ENCODE measurements at places on chromosomes 11 and 22. TPM values are rescaled to one million over a fixed set of nuclear protein-coding genes. Genes with fewer than 3 reads are reported as not detected.
A peak's percentile ranks its signal among the peaks of the same experiment; 100 is the strongest.

DNA sequence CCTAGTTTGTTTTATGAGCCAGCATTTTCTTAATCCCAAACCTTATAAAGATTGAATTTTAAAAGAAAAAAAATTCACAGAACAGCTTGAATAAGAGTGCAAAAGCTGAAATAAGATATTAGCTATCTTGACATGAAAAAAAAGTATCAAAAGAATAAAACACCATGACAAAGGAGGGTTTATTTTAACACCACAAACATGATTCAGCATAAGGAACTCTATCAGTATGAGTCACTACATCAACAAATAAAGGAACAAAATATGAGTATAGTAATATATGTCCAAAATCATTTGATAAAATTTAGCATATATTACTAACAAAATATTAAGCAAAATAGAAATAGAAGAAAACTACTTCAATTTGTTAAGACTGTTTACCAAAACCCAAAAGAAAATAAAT, 9.6 kb upstream of the LMO1 start:
- no peak for DNase-seq

- DNase-seq, result no peak
Observed at GRCh38 chr22:19607192-19608002, 83.2 kb upstream of the CLDN5 start.

DNA sequence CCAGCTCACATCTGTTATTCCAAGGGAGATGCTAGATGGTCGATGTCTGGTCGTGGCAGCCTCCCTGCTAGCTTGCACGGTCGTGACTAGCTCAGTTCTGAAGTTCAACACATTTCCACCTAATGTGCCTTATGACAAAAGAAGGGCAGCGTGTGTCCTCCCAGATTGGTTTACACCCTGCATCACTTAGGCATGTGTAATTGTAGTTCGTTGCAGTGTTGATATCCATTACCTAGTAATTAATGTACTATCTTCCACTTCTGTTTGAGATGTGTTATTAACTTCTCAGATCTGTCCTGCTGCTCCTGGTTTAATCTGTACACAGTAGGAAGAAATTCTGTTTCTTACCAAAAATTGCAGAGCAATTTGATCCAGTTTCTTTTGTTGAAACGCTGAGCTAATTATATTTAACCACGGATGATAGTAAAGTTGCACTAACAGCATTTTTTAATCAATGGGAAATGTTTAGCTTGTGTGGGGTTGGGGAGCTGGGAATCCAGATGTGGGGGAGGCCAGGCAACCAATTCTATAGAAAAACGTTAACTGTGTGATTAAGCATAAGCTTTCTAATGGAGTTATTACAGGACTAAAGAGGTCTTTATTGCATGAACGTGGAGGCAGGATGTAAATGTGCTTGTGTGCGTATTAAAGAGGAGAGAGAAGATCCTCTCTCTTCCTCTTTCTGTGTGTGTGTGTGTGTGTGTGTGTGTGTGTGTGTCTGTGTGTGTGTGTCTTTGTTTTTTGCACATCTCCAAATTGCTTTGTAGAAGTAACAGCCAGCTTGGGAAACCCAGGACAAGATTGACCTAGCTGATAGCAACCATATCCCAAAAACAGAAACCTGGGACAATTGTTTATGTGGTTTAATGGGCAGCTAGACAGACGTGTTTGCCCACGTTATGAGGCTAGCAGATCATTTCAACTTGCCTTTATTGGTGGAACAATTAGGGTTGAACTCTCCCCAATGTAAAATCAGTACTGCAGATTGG, 145.7 kb upstream of the TTC12 start:
- DNase-seq, result no peak

DNA sequence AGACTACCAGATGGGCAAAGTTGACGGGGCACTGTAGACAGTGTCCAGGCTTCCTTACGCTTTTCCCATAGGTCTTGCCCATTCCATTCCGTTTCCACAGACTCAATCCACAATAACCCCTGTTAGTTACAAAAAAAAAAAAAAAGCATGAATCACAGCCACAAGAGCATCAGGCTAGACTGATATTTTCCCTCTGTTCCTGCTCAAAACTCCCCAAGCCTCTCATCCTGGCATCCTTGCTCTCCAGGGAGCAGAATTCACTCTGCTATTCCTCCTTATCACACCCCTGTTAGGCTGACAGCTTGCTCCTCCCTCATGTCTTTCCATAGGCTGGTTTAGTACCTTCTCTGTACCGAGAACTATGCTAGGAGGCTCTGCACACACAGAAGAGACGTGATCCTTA, 42.2 kb downstream of the TMEM123 start:
- no peak for DNase-seq

DNA sequence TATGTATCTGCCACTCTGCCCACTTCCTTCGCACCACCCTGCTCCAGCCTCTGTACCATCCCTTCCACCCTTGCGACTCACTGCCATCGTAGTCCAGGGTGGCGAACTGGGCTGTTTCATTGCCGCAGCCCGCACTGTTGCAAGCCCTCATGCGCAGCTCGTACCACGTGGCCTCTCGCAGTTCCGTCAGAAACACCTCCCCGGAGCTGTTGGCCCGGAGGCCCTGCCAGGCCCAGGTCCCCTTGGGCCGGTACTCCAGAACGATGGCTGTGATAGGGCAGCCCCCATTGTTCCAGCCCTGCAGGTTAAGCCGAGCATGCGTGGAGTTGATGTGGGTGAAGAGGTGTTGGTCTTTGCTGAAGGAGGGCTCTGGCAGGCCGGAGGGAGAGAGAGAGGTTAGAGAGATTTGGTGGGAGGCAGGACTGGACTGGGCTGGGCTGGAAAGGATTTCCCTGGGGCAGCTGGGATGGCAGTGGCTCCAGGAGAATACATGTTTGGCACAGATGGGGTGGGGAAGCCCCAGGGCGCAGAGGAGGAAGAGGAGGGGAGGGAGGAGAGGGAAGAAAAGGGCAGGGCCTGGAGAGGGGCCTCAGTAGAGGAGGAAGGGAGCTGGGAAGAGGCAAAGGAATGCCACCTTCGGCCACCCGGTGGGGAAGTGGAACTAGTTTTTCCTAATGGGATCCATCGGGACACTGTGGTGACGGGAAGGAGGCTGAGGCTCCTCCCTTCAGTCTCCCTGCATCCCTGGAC, 109.6 kb downstream of the CEP164 start:
- peak; percentile 38 for DNase-seq

DNA sequence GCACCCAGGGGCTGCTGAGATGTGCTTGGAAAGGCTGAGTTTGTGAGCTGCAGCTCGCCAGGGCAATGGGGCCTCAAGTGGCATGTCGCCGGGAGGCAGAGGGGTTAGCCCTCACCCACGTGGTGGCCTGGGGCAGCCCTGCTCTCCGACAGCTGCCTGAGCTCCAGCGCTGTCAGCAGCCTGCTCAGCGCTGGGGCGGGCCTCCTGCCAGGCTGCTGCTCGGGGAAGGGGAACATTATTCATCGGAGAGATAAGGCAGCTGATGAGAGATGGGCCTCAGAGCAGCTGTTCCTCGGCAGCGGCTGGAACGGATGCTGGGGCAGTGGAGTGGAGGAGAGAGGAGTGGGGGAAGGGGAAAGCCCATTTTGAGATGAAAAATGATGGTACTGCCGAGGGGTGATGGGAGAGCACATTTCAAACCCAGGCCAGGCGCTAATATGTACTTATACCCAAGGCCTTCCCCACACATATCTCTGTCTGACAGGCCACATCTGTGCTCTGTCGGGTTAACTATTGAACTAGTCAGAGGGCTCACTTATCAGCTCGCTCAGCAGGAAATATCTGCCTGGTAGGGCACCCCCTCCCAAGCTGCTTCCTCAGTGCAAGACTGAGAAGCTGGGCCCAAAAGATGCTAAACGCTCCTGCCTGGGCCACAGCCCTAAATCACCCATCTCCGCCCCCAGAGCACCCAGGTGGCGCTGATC, 79.5 kb downstream of the TIMP3 start:
- DNase-seq, result no peak

The BBOX1 gene
- total RNA-seq, result not detected
